NCI-H1694 treated with DMSO at 0.1 percent for 48 hours (cell line): ENCODE measurements at places on chromosomes 4 and X.

DNA sequence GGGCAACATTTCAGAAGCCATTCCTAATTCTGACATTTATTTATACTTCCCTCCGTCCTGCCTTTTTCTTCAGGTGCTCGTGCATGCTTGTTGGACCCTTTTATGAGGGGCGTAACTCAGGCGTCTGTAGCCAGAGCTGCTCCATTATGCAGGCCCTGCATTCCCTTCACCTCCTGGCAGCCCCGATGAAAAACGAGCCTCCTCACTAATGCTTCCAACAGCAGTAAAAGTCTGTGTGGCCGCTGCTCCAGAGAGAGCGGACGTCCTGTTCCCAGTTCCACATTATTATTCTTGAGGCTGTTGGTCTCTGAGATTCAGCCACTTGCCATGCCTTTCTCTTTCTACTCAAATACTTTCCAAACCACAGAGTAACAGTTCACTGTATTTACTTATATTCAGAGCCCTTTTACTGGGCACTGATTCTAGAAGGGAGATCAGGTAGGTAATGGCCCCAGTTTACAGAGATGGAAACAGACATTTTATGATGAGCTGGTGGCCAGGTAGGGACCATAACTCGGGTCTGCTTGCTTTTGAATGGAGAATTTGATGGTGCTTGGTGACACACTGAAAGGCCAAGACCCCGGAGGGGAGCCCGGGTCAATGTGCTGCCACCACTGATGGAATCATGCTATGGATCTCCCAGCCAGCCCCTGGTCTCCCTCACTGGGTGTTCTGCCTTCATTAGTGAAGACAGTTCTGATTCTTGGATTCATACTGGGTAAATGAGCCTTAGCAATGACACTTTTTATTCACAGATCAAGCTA, 101.0 kb downstream of the GATB start:
- DNase-seq, result no peak

- no peak for DNase-seq
Measured at GRCh38 chrX:149979126-149979644, 40.9 kb upstream of the EOLA2 start.

DNA sequence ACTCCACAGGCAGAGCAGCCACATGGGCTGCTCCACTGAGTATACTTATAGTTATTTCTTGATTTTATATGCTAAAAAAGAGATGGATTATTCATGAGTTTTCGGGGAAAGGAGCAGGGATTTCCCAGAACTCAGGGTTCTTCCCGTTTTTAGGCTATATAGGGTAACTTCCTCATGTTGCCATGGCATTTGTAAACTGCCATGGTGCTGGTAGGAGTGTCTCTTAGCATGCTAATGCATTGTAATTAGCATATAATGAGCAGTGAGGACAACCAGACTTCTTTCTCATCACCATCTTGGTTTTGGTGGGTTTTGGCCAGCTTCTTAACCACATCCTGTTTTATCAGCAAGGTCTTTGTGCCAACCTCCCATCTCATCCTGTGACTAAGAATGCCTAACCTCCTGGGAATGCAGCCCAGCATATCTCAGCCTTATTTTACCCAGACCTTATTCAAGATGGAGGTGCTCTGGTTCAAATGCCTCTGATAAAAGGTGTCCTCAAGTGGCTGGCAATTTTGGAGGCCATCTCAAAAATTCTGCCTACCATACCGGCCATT, 213.0 kb upstream of the VEGFC start:
- DNase-seq, result no peak

DNA sequence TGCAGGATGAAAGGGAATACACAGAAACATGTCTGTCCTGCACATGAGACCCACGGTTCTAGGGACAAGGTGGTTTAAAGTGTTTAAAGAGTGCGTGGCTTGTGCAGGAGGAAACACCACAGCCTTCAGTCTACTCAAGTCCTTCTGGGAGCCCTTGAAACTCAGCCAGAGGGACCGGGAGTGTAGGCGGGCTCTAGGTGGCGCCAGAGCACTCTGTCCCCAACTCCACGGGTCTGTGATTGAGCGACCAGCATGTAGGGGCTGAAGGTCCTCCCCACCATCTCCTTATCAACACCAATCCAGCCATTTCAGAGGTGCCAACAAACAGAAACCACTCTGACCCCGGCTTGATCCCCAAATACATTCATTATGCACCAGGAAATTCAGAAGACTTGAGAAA, 82.0 kb upstream of the CLDN34 start:
- peak; percentile 13 for DNase-seq

DNA sequence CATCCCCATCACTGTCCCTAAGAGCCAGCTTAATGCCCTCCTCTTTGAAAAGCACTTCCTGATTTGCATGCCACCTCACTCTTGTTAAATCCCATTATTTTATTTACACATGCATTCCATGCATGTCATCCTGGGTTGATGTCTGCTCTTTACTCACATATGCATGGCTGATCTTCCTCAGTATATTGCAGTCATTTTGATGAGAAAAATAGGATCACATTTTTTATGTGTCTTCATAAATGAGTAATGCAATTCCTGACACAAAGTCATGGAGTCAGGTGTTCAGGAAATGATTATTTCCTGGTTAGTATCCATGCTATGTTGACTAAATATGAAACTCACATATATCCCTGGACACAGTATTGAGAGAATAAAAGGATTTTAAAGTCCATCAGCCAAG, 204.7 kb downstream of the SLIT2 start:
- no peak for DNase-seq

DNA sequence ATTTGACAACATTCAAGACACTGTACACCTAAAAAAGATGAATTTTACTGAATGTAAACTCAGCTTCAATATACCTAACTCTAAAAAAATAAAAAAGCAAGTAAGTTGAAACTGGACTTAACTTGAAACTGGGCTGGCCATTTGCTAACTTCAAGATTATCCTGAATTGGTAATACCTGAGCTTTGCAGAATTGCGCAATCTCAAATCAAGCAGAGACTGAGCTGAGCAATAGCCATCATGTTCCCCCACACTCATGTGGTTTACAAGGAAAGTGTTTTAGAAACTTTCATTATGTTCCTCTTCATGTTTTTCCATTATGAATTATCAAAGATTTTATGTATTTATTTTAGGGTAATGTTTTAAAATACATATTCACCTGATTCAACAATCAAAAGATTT, 38.7 kb downstream of the ANXA5 start:
- no peak for DNase-seq

GRCh38 chr4:168832763-168833575, 177.1 kb downstream of the CBR4 start:
- DNase-seq, result no peak

DNA sequence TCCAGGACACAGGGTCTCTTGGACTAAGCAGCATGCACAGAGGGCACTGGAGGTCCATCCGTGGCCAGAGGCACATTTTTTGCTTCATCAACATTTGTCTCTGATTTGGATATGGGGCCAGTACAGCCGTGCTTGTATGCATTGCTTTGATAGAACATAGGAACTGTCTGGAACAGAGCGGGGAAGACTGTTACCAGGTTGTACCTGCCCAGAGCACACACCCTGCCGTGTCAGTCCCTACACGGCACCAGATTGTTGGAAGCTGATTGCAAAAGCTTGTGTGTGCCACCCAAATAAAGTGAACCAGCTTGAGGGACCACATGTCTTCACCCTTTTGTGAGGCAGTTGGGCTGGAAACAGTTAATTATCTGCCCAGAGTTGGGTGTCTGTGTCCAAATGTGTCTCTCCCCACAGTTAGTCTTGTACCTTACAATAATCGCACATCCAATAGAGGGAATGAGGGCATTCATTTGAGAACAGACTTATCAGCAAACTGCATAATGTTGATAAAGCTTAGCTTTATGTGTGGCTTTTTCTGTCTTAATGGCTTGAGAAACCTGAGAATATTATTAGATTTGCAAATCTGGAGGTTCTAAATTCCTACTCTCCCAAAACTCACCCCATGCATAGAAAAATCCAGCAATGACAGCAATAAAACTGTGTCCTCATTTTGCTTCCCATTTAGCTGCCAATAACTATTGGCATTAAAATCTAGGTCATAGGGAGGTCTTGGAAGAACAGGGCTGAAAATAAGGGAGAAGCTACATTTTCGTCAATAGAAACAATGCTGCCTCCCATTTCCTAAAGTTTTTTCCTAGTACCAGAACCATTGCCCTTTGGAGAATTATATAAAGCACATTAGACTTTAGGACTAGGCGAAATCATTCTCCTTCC, 21.2 kb downstream of the KLF3 start:
- no peak for DNase-seq

GRCh38 chrX:24768556-24768955, 74.8 kb downstream of the POLA1 start:
- no peak for DNase-seq

DNA sequence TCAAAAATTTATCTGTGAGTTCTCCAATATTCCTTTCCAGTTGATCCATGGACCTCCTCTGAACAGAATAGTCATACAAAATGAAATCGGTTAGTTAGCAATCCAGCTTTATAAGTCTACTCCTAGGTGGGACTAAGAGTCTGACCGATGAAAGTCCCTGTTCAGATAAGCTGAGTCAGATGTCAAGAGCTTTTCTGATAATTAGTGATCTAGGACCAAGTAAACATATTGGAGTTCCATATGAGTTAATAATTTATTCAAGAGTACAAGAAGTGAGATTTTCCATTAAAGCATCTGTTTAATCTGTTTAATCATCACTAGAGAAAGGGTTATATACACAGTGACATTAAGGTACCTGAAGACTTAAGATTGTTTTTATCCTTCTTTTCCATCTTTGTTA, 74.7 kb downstream of the UGT8 start:
- no peak for DNase-seq

- no peak for DNase-seq
Measured at GRCh38 chrX:68807818-68808217, 21.0 kb upstream of the EFNB1 start.

DNA sequence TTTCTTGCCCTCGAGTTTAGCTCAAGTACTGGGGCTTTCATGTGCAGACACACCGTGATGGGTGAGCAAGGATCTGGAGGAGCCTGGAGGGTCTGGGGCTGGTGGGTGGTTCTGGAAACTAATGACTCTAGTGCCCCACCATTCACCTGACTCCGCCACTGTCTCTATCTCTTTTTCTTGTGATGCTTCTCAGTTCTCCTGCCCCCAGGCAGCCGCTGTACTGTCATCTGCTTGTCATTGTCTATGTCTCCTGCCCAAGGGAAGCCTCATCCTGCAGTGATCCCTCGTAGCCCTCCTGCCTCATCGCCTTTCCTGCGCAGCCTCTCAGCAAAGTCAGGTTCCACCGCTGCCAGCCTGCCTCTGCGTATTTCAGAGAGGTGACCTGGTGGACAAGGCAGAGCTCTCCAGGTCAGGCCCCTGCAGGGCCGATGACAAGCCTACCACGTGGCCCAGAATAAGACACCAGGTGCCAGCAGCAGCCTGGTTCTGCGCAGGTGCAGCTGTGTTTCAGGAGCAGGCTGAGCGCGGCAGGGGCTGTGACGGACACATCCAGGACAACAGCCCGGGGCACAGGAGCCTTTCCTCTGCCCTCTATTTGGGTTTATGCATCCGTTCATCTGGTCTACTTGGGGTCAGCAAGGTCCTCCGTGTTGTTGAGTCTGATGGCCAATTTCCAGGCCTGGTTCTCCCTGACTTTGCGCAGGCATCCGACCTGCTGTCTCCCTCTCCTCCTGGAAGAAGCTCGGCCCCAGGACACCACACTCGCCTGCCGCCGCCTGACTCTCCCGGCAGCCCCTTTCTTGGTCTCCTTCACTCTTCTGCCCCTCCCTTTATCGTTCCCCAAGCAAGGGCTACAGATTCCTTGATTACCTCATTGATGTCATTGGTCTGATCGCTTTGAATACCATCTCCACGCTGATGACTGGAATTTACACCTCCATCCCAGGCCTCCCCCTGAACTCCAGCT, 30.9 kb upstream of the CDKN2AIP start:
- DNase-seq, result no peak

DNA sequence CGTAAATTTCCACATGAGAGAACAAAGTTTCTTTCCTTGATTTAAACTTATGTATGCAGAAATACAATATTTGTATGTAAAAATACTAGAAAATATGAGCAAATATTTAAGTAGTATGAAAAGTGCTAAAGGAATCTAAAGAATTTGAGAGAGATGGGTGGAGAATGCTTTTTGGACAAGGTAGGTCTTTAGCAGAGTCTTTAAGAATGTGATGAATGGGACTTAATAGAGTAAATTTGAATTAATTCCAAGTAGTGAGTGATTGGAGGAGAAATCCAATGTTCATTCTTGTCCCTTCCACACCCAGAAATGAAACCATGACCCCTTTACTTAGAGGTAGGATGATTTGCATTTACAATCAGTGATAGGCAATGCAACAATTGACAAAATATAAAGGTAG, 570.9 kb upstream of the ZFP42 start:
- no peak for DNase-seq

DNA sequence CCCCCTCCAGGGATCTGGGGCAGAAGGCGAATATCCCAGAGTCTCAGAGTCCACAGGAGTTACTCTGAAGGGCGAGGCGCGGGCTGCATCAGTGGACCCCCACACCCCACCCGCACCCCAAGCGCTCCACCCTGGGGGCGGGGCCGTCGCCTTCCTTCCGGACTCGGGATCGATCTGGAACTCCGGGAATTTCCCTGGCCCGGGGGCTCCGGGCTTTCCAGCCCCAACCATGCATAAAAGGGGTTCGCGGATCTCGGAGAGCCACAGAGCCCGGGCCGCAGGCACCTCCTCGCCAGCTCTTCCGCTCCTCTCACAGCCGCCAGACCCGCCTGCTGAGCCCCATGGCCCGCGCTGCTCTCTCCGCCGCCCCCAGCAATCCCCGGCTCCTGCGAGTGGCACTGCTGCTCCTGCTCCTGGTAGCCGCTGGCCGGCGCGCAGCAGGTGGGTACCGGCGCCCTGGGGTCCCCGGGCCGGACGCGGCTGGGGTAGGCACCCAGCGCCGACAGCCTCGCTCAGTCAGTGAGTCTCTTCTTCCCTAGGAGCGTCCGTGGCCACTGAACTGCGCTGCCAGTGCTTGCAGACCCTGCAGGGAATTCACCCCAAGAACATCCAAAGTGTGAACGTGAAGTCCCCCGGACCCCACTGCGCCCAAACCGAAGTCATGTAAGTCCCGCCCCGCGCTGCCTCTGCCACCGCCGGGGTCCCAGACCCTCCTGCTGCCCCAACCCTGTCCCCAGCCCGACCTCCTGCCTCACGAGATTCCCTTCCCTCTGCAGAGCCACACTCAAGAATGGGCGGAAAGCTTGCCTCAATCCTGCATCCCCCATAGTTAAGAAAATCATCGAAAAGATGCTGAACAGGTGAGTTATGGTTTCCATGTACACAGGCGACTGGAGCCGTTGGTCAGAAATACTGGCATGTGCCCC, at the start of gene CXCL1:
TSS of gene CXCL1 (plus strand) at position 264 of the 926 bp plus-strand sequence. CDS start at position 342, 78 bp downstream.
- DNase-seq, result no peak

GRCh38 chr4:125432078-125432477, 117.3 kb downstream of the FAT4 start:
- no peak for DNase-seq

GRCh38 chr4:152468408-152468807, 67.5 kb downstream of the FBXW7 start:
- DNase-seq, result no peak

- no peak for DNase-seq
Measured at GRCh38 chr4:146439437-146439836, 82.3 kb downstream of the SLC10A7 start.
